HFF-Myc (cell line): ENCODE measurements at places on chromosomes 13 and 19.

- no peak for DNase-seq
Measured at GRCh38 chr13:53124623-53125022, 96.0 kb downstream of the OLFM4 start.

- no peak for DNase-seq
Measured at GRCh38 chr13:46396341-46396740, 9.3 kb upstream of the RUBCNL start.

GRCh38 chr13:80177327-80177726 is 163.6 kb downstream of the SPRY2 start:
- no peak for DNase-seq

DNA sequence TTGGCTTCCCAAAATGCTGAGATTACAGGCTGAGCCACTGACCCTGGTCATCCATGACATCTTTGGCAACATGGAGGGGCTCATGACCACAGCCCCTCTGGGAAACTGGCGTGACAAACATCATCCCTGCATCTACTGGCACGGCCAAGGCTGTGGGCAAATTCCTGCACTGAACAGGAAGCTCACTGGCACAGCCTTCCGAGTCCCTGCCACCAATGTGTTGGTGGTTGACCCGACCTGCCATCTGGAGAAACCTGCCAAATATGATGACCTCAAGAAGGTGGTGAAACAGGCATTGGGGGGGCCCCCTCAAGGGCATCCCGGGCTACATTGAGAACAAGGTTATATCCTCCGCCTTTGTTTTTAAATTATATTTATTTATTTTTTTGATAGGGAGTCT is 8.9 kb upstream of the ACP5 start:
- DNase-seq, result no peak

GRCh38 chr13:41048640-41049039 is 12.7 kb upstream of the WBP4 start:
- DNase-seq, result no peak

- DNase-seq, result no peak
Measured at GRCh38 chr19:36009220-36009619, 607 bp upstream of the SYNE4 start.

GRCh38 chr13:107020393-107020792 is 452.5 kb upstream of the ARGLU1 start:
- DNase-seq, result no peak
